ENCODE measurements at places on chromosomes 5 and 9.
A peak's percentile ranks its signal among the peaks of the same experiment; 100 is the strongest.

DNA sequence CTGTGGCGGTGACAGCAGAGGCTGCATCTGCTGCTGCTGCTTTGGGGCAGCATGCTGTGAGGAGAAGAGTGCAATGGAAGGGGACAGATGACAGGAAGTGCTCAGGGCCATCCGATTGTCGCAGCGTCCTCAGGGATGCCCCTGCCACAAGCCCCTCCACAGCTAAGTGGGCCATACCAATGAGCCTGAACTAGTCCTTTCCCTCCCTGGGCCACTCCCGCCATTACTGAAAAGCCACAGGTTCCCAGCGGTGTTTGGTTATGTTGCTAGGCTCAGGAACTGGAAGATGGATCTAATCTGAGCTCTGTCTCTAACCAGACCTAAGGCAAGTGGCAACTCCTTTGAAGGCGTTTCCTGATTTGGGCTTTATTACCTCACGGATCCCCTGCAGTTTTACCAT lies 109.2 kb downstream of the GAPVD1 start:
- DNase-seq, result no peak

DNA sequence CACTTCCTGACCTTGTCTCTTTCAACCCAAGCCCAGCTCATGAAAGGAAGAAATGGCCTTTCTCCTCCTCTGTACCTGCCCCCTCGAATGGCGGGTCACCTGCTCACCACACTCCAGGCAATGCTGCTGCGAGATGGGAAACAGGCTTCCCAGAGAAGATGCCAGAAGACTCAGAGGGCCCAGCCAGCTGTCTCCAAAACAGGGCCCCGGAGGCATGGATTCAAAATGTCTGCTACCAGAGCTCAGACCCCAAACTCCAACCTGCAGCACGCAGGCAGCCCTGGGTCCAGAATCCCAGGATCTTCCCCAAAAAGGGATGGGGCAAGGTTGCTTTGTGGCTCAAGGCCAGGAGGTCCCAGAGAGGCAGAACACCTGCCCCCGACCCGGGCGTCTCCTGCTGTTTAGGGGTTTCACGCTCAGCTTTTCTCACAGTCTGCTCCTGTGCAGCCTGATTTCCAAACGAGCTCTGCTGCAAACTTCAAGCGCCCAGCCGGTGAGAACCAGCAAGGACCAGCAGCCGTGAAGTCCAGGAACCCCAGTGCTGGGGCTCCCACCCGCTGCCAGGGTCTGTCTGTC lies 42.5 kb downstream of the VAV2 start:
- DNase-seq, result no peak

GRCh38 chr5:150137168-150137957 lies 18.3 kb downstream of the PDGFRB start:
- DNase-seq, result no peak

- DNase-seq, result no peak
Measured at GRCh38 chr9:16718952-16719351, 151.5 kb downstream of the BNC2 start.

- DNase-seq, result no peak
Measured at GRCh38 chr9:129362287-129363000, 184.4 kb upstream of the IER5L start.

GRCh38 chr5:2300861-2301574 lies 418.3 kb upstream of the IRX4 start:
- DNase-seq, result no peak

GRCh38 chr5:178839319-178839704 lies 20.4 kb upstream of the ZNF354B start:
- DNase-seq, result peak; percentile 55

DNA sequence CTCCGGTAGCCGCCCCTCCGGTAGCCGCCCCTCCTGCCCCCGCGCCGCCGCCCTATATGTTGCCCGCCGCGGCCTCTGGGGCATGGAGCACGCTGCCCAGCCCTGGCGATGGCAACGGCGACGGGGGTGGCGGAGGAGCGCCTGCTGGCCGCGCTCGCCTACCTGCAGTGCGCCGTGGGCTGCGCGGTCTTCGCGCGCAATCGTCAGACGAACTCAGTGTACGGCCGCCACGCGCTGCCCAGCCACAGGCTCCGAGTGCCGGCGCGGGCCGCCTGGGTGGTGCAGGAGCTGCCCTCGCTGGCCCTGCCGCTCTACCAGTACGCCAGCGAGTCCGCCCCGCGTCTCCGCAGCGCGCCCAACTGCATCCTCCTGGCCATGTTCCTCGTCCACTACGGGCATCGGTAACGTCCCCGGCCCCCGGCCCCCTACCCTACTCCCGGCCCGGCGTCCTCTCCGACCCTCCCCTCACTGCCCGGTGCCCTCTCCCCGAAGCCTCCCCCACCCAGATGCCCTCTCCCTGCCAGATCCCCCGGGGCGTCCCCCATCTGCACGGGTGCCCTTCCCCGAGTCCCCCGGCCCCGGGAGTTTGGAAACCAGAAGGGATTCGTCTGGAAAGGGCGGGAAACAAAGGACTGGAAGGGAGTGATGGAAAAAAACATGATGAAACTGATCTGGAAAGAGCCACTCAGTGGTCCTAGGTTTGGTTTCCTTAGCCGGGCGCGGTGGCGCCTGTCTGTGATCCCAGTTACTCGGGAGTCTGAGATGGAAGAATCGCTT lies 417 bp downstream of the SRD5A1 start:
- DNase-seq, result peak; percentile 50

GRCh38 chr5:168318240-168318639 lies 26.8 kb downstream of the WWC1 start:
- DNase-seq, result peak; percentile 63

DNA sequence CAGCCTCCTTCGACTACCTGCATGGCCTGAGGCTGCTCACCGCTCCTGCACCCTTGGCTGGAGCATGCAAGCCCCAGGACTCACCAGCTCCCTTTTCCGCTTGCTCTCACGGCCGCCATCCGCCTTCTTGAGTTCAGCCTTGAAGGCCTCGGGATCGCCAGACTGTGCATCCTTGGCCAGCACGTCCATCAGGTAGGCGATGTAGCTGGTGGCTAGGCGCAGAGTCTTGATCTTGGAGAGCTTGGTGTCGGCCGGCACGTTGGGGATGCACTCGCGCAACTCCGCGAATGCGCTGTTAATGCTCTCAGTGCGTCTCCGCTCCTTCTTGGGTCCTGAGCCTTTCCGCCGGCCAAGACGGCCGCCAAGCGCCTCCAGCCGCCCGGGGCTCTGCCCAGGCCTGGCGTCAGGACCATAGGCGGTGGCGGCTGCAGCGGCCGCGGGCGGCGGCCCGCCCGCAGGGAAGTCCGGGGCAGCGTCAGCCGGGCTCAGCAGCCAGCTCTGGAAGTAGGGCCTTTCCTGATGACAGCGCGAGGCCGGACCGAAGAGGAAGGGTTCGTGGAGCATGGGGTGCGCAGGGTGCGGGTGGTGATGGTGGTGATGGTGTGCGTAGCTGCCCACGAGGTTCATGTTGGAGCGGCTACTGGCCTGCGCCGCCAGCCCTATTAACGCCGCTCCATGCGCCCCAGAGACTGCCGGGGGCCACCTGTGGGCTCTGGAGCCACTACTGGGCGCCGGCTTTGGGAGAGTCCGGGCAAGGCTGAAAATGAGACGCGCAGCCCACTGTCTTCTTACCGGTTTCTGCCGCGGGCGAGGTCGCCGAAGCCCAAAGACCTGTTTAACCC lies 424 bp downstream of the HAND1 start:
- DNase-seq, result peak; percentile 40

DNA sequence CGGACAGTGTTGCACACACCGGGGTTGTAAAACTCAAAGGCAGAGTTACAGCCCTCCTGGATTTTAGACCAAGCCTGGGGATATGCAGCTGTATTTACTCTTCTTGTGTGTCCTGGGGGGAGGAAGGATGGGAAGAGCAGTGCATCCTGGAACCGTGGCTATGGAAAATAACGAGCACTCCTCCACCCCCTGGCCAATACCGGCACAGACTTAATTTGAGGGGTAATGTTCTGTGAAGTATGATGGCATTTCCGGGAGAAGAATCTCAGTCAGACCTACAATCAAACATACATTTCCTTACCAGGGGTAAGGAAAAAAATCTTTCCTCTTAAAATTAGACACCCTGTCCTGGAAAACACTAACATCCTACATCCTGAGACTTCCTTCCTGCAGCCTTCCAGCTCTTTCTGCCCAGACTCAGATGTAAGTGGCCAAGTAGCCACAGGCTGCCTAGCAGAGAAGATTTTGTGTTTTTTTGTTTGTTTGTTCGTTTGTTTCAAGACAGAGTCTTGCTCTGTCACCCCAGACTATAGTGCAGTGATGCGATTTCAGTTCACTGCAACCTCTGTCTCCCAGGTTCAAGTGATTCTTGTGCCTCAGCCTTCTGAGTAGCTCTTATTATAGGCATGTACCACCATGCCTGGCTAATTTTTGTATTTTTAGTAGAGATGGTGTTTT lies 11.0 kb upstream of the ERMP1 start:
- no peak for DNase-seq

DNA sequence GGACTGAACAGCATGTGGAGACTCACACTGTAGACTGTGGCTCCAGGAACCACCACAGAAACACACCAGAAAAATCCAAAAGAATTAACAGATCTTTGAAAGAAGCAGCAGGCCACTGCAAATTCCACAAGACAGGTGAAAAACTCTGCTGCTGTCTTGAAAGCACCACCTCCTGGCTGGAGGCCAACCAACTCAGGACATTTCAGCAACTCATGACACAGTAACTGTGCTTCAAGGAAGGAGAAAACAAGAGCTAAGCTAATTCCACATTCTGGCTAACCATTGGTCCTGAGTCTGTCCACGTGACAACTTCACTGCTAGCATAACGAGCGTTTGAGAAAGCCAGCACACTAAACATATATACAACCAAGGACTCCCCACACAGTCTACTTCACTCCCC lies 625.1 kb downstream of the PRELID2 start:
- no peak for DNase-seq

DNA sequence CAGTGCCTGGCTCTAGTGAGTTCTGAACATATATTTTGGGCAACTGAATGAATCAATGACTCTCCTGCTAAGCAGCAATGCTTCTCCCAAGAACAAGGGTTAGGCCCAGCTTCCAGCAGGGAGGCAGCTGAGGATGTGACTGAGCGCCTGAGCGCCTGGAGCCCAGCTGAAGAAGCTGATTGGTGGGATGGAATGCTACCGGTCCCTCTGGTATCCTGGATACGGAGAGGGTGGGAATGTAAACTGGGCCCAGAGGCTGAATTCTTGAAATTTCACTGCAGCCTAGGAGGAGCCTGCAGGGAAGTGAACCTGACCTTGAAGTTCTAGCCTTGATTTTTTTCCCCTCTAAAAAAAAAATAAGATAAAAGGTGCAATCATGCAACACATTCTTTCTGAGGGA lies 43.2 kb downstream of the WWC1 start:
- no peak for DNase-seq

GRCh38 chr9:126366366-126367011 lies 39.9 kb downstream of the MVB12B start:
- no peak for DNase-seq

GRCh38 chr9:16871336-16872151 lies 1.1 kb upstream of the BNC2 start:
- DNase-seq, result peak; percentile 58
